Esophagus mucosa (tissue), 1 donor: ENCODE measurements at places on chromosomes 7 and 10. TPM values are rescaled to one million over a fixed set of nuclear protein-coding genes. Genes with fewer than 3 reads are reported as not detected.

CUBN gene
- total RNA-seq, result 0.12 TPM

PKD2L1 gene
- total RNA-seq, result not detected

PON1 gene
- not detected for total RNA-seq

NODAL gene
- 0.48 TPM for total RNA-seq

GRK5 gene
- 3.7 TPM for total RNA-seq

NXPH1 gene
- not detected for total RNA-seq

AKR1C4 gene
- total RNA-seq, result not detected

PMPCB gene
- 42.0 TPM for total RNA-seq

TMEM178B gene
- total RNA-seq, result 4.0 TPM

FAM180A gene
- 0.68 TPM for total RNA-seq

NUTM2D gene
- total RNA-seq, result 1.8 TPM

FOXP2 gene
- 5.0 TPM for total RNA-seq

MARVELD1 gene
- 12.1 TPM for total RNA-seq

SLC16A9 gene
- total RNA-seq, result 14.3 TPM

HOXA4 gene
- 5.5 TPM for total RNA-seq

AGAP9 gene
- total RNA-seq, result 3.0 TPM

VWA2 gene
- total RNA-seq, result 3.5 TPM

HGF gene
- 0.76 TPM for total RNA-seq

DGKB gene
- 0.08 TPM for total RNA-seq

FKBP6 gene
- not detected for total RNA-seq

OR2A12 gene
- not detected for total RNA-seq

C7orf33 gene
- total RNA-seq, result not detected

SH2D4B gene
- 0.04 TPM for total RNA-seq

CRYGN gene
- total RNA-seq, result not detected

AGR3 gene
- not detected for total RNA-seq

NUDT5 gene
- 40.8 TPM for total RNA-seq

RAMP3 gene
- total RNA-seq, result 7.8 TPM

PIP gene
- 0.56 TPM for total RNA-seq

TMEM213 gene
- total RNA-seq, result not detected

MKX gene
- 1.4 TPM for total RNA-seq

KDM7A gene
- 22.3 TPM for total RNA-seq

PNLIPRP3 gene
- total RNA-seq, result 1.2 TPM

OGDHL gene
- total RNA-seq, result 0.52 TPM

NPSR1 gene
- not detected for total RNA-seq

PTPRZ1 gene
- 56.2 TPM for total RNA-seq

OR2A14 gene
- not detected for total RNA-seq

UTF1 gene
- not detected for total RNA-seq

CPN1 gene
- total RNA-seq, result not detected

HEPACAM2 gene
- not detected for total RNA-seq

GBX1 gene
- total RNA-seq, result not detected

FBXO24 gene
- total RNA-seq, result 0.32 TPM

PNLIPRP2 gene
- total RNA-seq, result not detected

ADRB1 gene
- total RNA-seq, result 0.04 TPM

TMEM270 gene
- not detected for total RNA-seq
